ENCODE measurements at places on chromosomes 2 and 18.

DNA sequence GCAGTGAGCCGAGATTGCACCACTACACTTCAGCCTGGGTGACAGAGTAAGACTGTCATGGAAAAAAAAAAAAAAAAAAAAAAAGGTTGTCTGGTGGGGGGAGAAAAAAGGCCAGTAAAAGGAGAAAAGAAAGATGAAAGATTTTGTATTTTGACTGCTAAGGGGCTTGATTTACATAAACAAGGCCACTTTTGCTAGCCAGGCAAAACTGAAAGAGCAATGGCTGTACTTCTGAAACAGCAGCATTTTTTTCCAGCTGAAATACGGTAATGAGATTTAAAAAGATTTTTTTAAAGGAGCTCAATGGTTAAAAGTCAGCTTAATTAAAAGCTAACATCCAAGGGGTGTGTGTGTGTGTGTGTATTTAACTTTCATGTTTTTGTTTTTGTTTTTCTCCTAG is 11.3 kb upstream of the OXER1 start:
- no peak for DNase-seq

DNA sequence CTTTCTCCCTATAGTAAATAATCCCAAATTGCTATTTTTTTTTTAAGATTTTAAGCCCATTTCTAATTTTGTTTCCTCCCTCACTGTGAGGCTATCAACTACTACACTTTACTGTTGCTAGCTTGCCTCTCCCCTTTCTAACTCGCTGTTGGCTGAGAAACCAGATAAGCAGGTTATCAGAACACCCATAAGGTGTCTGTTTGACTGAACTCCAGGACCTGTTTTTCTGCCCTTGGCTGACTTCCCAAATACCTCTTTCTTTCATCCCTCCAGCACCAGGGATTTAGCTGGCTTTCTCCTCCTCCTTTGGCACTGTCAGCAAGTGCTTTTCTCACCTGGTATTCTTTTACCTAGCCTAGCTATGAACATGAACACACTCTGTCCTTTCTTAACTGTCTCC is 11.1 kb downstream of the TRAK2 start:
- DNase-seq = no peak

DNA sequence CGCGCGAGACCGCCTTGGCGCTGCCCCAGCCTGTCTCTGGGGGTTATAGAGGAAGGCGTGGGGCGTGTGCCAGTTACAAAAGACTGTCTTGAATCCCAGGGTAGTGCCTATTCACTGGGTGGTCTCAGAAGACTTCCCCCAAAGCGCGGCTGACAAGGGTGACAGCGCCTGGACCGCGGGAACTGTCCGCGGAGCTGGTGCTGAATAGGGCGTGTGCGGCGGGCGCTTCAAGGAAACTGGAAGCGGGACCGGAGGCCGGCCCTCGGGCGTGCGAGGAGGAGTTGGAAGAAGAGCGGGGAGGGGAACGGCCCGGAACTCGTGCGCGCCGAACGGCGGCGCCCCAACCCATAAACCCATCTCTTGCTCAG is 2.3 kb downstream of the EGR4 start:
- DNase-seq = peak; percentile 76

- peak; percentile 38 for DNase-seq
Measured at GRCh38 chr2:218471982-218472381, 53.1 kb downstream of the VIL1 start.

GRCh38 chr2:40032650-40033319 is 253.7 kb upstream of the THUMPD2 start:
- DNase-seq = no peak

All from B cell (primary cell).